ENCODE measurements at places on chromosomes 16 and 17. TPM values are rescaled to one million over a fixed set of nuclear protein-coding genes. Genes with fewer than 3 reads are reported as not detected.

GRCh38 chr17:38871247-38872015 lies 1.6 kb downstream of the LASP1 start:
- peak; percentile 28 for DNase-seq

DNA sequence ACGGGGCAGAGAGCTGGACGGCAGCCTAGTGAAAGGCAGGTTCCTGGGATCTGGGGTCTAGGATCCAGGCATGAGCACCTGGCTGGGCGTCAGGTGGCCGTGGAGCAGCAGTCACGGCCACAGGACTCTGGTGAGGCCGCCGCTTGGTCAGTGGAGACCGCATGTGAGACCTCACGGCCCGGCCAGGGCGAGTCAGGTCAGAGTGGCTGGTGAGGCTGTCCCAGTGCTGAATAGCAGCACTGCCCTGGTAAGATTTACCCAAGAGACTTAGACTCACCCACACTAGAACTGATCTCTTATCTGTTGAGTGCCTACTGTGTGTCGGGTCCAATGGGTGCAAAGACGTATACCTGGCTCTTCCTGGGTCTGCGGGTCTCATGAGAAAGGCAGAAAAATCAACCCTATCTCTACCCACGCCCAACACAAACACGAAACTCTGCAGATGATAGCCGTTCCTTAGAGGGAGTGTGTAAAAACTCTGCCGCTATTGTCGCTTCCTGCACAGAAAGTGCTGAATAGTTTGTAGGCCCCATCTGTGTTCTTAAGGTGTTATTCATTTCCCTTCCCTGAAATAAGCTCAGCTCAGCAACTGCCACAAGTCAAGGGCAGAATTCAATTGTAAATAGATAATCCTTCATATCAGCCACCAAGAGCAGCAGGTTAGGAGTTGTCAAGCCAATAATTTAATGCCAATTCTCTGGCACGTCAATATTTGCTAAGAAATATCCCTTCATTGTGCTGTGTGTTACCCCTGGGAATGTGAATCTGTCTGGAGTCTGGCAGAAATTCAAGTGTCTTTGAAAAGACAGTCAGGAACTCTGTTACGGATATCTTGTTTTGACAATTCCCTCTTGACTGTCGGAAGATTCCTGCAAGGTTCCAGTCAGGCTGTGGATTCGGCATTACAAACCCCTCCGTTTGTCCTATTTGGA lies 240.0 kb downstream of the NTN1 start:
- DNase-seq: no peak

- no peak for DNase-seq
These were observed 12.9 kb upstream of the BBS2 start for GRCh38 chr16:56532714-56533113.

DNA sequence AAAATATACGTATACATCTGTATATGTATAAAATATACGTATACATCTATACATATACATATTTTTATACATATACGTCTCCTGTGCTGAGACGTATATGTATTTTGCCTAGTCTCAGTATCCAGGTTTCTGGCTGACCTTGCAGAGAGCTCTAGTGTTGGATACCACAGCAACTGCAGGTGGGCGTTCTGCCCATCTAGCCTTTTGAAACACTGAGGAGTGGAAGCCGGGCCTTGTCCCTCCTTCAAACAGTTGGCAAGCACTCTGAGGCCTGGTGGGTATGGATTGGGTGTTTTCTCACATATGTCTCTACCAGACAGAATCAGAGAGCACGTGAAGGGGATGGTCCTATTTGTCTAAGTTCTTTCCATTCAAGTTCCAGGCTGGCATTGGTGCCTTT lies 39.4 kb upstream of the MRC2 start:
- no peak for DNase-seq

- peak; percentile 76 for DNase-seq
These were observed 536.5 kb upstream of the CDH11 start for GRCh38 chr16:65658349-65658748.

GRCh38 chr16:31269541-31269940 lies 9.8 kb downstream of the ITGAM start:
- DNase-seq: no peak

- no peak for DNase-seq
These were observed 7.4 kb downstream of the FTO start for GRCh38 chr16:53711390-53711789.

- peak; percentile 81 for DNase-seq
These were observed 662 bp upstream of the TUBB3 start for GRCh38 chr16:89922477-89922883.

GRCh38 chr17:82531431-82531881 lies 11.9 kb downstream of the FOXK2 start:
- no peak for DNase-seq

GRCh38 chr16:78275420-78275819 lies 176.0 kb downstream of the WWOX start:
- no peak for DNase-seq

GRCh38 chr17:44829523-44830358 lies at the start of gene GJC1:
Gene GJC1, minus strand, starts transcription at chr17:44830287. Its CDS starts 24,470 bp downstream, at chr17:44805817.
- peak; percentile 40 for DNase-seq

DNA sequence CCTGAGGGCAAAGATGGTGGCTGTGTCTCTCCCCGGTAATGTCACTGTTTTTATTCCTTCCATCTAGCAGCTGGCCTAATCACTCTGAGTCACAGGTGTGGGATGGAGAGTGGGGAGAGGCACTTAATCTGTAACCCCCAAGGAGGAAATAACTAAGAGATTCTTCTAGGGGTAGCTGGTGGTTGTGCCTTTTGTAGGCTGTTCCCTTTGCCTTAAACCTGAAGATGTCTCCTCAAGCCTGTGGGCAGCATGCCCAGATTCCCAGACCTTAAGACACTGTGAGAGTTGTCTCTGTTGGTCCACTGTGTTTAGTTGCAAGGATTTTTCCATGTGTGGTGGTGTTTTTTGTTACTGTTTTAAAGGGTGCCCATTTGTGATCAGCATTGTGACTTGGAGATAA lies 5.5 kb upstream of the RAPGEFL1 start:
- DNase-seq: no peak

- peak; percentile 48 for DNase-seq
These were observed 47.8 kb downstream of the BMERB1 start for GRCh38 chr16:15482068-15482747.

- DNase-seq: no peak
These were observed 2.3 kb upstream of the CBX8 start for GRCh38 chr17:79799174-79799537.

DNA sequence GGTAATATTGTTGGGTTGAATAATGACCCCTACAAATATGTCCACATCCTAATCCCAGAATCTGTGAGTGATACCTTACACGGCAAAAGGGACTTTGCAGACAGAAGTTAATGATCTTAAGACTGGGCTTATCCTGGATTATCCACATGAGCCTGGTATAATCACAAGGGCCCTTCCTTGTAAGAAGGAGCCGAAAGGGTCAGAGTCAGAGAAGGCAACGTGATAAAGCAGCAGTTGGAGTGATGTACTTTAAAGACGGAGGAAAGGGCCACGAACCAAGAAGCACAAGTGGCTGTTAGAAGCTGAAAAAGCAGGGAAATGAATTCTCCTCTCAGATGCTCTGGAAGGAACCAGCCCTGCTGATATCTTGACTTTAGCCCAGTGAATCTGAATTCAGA lies 137.8 kb downstream of the UTP18 start:
- no peak for DNase-seq

- peak; percentile 70 for DNase-seq
These were observed 394.5 kb upstream of the C16orf82 start for GRCh38 chr16:26672206-26672605.

DNA sequence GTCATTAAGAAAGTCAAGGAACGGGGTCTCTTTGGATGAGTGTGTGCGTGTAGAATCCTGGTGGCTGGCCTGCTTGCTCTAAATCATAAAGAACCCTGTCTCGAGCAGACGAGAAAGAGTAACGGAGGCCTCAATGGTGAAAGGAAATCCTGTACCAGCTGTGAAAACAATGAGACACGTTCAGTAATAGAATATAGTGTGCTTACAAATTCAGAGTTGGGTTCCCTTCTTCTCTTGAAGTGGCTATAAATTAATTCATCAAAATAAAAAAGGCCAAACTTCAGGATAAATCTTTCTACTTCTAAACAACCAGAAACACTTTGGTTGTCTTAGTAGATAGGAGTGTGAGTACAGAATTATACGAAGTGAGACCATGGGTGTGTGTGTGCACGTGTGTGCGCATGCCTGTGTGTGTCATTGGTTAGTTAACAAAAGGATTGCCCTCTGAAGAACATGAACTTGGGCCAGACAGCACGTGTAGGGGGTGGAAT lies 48.5 kb downstream of the WWOX start:
- DNase-seq: no peak

DNA sequence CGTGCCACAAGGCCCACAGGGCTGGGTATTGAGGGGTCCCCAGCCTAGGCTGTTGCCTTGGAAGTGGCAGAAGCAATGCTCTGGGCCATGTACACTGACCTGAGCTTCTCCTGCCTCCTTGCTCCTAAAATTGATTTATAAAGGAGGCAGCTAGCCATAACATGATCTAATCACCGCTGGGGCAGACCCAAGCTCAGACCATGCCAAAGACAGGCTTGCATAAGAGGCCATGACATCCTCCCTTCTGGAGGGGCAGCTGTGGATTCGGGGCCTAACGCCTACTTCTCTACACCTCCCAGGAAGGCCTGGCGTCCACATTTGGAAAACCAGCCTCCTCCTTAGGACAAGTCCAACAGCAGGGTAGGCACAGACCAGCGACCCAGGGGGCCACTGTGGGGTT lies 12.3 kb downstream of the HSD11B2 start:
- no peak for DNase-seq

- no peak for DNase-seq
These were observed 85.8 kb downstream of the MRM3 start for GRCh38 chr17:867896-868489.

- no peak for DNase-seq
These were observed 85.9 kb upstream of the SMURF2 start for GRCh38 chr17:64747938-64748540.

GRCh38 chr16:24858219-24859041 lies 12.7 kb downstream of the SLC5A11 start:
- DNase-seq: peak; percentile 73

- DNase-seq: no peak
These were observed 15.5 kb downstream of the ARSG start for GRCh38 chr17:68306819-68307218.

DNA sequence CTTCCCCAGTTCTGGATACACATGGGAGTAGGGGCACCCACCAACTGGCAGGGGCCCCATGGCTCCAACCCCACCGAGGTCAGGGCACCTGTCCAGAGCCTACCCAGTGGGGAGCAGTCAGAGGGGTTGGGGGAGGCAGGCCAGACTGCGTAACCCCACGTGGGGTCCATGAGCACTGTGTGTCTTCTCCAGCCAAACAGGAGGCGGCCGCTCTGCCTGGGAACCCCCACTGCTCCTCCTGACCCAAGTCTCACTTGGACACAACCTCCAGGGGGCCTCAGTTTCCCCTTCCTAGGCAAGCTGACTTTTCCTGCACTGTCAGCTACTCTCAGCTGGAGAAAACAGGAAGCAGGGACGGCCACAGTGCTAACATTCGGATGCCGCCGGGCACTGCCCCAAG lies 7.5 kb downstream of the ZNF469 start:
- no peak for DNase-seq

DNA sequence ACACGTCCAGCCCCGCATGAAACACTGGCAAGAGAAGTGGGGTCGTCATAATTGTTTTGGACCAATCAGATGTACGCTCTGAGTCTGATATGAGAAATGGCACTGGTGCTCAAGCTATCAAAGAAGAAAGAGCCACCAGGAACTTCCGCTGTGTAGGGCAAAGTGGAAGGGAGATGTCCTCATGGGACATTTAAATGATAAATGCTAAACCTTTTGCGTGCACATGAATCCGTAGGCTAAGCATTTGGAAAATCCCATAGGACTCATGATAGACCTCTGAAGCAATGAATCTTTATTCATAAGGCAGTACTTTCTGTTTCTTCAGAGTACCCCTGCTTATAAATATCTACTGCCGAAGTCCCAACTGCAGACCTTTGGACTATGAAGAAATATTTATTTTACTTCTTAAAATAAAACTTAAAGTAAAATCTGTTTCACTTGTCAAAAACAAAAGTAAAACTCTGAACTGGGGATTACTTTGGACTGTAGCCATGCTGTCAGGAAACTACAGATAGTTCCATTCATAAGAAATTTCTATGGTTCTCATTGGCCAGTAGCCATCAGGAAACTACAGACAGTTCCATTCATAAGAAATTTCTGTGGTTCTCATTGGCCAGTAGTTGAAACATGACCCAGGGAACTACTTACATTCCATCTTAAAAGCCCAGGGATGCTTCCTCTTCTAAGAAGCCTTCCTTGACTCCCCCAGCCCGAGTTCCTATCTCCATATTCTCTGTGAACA lies 335.1 kb downstream of the HS3ST4 start:
- DNase-seq: peak; percentile 90

GRCh38 chr17:31674305-31674704 lies 184.7 kb downstream of the COPRS start:
- DNase-seq: no peak

KCNH4 gene
- total RNA-seq: not detected

COX6A2 gene
- not detected for total RNA-seq

NPB gene
- total RNA-seq: 0.75 TPM

KRT40 gene
- 0.98 TPM for total RNA-seq

NGFR gene
- 60.6 TPM for total RNA-seq

OR1A1 gene
- total RNA-seq: not detected

KRT39 gene
- total RNA-seq: not detected

TPSB2 gene
- total RNA-seq: 16.7 TPM

GRAPL gene
- not detected for total RNA-seq

GCGR gene
- not detected for total RNA-seq

SCNN1G gene
- 22.3 TPM for total RNA-seq

Data from A673 (cell line).